Cardiac septum (tissue), 1 donor: ENCODE measurements at places on chromosomes 12 and 14. TPM values are rescaled to one million over a fixed set of nuclear protein-coding genes. Genes with fewer than 3 reads are reported as not detected.

DNA sequence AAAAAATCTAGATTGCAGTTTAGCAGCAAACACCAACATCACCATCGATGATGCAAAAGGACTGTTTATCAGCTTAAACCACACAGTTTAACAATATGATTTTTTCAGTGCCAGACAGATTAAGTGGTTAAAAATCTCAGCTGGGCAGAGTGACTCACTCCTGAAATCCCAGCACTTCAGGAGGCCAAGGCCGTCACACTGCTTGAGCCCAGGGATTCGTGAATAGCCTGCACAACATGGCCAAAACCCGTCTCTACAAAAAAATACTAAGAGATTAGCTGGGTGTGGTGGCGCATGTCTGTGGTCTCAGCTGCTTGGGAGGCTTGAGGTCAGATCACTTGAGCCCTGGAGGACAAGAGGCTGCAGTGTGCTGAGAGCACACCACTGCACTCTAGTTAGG lies 8.9 kb downstream of the RSRC2 start:
- no peak for DNase-seq

- DNase-seq = no peak
Observed at GRCh38 chr14:53411125-53411524, 258.0 kb upstream of the DDHD1 start.

DNA sequence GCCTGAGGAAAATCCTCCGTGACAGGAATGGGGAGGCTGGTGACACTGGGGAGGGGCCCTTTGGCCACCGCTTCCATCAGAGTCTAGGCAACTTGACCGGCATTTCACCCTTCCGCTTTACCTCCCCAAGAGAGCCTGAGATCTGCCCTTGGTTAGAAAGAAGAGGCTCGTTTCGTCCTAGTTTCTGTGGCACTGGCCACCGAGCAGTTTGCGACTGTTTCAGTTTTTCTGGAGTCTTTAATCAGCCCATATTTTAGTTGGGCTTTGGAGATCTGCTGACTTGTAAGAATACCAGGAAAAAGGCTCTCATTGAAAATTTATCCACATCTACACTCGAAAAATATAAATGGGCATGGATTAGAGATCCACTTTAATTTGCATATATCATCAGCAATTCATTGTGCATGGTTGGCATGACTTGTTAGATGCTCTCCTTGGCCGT lies 414 bp upstream of the ANKS1B start:
- DNase-seq = no peak

DNA sequence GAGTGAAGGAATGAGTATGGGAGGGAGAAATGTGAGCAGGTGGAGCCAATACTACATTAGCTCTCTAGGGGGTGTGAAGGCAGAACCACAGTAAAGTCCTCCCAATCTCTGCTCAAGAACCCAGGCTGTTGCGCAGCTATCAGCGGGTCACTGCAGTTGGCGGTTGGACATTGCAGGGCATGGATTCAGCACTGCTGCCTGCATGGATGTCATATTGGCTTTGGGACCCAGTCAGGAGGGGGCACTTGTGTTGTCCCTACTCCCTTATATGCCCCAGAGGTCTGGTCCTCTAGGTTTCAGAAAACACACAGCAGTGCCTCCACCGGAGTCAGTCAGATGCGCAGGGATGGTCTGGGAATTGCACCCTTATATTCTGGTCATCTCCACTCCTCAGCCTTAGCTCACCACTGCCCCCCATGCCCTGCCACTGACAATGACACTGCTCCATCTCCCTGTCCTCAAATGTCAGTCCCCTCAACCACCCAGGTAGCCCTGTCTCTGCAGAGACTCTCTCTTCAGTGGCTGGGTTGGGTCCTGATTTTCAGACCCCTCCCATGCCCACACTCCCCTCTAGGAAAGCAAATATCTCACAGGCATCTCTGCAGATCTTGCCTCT lies 9.6 kb downstream of the ZDHHC22 start:
- DNase-seq = no peak

- no peak for DNase-seq
Observed at GRCh38 chr12:54197431-54197909, 8.7 kb upstream of the SMUG1 start.

DNA sequence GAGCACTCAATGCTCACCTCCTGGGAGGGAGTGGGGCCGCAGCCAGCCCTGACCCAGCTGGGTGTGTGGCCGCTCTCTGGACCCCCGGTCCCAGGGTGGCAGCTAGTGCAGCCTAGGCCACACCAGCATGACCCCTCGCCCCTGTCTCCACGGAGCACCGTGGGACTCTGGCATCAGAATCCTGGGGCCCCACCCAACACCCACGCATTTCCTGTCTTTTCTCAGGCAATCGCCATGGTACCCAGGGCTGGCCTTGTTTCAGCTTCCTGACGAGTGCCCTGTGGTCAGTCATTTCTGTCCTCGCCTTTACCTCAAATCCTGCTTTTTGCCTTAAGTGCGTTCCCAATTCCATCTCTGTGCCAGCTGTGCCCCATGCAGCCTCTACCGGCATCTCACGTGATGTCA lies 15.9 kb downstream of the PACS2 start:
- DNase-seq = no peak

Gene KRT3
- total RNA-seq = not detected

Gene KERA
- 0.19 TPM for total RNA-seq

GRCh38 chr12:18549598-18549997 lies 188.2 kb downstream of the PLCZ1 start:
- DNase-seq = no peak

- DNase-seq = no peak
Observed at GRCh38 chr12:104533134-104533533, 76.4 kb downstream of the CHST11 start.

GRCh38 chr12:84604551-84604950 lies 308.0 kb downstream of the SLC6A15 start:
- DNase-seq = no peak

DNA sequence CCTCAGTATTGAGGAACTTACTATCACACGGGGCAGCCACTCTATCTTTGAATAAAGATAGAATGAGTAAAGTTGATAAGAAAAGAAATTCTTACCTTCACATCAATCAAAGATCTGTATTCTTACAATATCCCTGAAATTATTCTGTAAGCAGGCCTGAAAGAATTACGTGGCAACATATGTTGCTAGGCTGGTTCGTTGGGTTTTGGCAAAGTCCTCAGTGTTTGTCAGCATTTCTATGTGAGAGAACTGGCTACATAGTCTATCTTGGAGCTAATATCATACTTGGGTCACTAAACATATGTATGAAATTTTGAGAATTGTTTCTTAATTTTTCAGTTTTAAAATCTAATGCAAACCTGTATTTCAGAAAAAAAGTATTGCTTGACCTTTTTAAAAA lies 412.2 kb upstream of the GARIN6 start:
- DNase-seq = no peak

DNA sequence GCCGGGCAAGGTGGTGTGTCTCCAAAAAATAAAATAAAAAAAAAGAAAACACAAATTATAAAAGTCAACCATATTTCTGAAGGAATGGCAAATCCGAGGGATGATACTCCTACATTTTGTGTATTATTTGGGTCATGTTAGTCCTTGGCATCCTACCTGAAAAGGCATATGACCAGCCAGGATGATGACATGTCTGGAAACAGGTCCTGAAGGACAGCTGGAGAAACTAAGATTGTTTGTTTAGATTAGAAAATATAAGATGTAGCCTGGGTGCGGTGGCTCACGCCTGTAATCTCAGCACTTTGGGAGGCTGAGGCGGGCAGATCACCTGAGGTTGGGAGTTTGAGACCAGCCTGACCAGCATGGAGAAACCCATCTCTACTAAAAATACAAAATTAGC lies 47.6 kb upstream of the FOXJ2 start:
- DNase-seq = no peak

Gene KLRC1
- total RNA-seq = 0.16 TPM

DNA sequence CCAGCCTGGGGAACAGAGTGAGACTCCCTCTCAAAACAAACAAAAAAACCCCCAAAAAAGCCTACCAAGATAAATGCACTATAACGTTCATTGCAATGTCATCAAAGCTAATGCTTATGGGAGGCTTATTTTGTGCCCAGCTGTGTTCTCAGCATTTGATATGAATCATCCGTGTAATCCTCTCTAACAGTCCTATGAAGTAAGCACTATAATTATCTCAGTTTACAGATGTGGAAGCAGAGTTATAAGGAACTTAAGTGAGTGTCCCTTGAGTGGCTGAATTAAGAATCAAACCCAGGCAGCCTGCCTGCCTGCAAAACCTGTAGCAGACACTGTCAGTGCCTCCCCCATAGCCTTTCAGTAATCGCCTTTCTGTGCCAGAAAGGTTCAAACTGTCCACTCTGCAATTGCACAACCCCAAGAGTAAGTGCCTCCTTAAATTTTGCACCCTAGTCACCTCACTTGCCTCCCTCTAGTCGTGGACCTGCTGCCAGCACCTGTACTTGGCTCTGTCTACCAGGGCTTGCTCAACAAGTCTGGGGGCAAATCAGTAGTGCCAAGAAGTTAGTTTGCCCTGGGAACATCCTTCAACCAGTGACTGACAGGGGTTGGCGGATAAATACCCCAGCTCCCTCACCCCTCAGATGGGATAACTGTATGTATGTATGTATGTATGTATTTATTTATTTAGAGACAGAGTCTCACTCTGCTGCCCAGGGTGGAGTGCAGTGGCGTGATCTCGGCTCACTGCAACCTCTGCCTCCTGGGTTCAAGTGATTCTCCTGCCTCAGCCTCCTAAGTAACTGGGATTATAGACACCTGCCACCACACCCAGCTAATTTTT lies 23.8 kb upstream of the PPP1CC start:
- no peak for DNase-seq

DNA sequence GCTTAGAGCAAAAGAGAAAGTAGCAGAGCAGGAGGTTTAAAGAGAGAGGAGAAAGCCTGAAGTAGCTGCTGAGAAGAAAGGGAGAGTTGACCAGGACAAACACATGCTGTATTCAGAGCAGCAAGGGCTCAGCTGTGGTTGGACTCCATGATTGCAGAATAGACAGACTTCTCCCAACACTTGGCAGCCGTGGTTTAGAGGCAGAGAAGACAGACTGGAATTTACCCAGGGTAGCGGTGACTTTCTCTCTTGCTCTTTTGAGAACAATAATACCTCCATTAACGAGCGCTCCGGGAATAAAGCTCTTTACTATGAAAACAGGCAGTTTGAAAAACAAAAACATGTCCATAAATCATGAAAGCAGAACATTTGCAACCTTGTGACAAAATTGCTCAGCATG lies 21.4 kb upstream of the IGF1 start:
- no peak for DNase-seq

GRCh38 chr12:132275110-132275531 lies 54.3 kb downstream of the GALNT9 start:
- no peak for DNase-seq

DNA sequence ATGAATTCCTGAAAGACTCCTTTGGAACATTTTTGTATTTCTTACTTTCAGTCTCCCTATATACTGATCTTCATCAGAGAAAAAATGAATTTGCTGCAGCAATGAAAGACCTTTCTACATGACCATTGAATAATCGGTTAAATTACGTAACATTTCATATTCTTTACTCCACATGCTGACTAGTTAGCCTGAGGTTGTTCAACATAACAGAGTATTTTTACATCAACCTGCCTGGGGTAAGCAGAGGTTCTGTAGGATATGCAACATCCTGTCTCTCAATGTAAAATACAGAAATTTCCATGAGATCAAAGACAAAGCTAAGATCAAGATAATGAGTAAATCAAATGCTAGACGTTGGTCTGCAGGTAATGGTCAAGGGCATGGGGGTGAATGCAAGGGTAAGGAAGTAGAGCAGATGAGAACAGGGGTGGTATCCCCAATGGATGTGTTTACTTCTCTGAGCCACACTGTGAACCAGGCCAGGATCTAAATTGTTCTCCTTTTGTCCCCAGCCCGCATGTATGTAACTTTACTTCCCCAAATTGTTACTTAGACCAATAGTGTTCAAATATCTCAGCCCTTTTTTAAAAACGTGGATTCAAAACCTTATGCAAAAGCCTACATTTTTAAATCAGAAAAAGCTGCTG lies 45.4 kb downstream of the DUSP6 start:
- DNase-seq = no peak

GRCh38 chr12:68970951-68971350 lies 38.0 kb upstream of the CPM start:
- DNase-seq = no peak

DNA sequence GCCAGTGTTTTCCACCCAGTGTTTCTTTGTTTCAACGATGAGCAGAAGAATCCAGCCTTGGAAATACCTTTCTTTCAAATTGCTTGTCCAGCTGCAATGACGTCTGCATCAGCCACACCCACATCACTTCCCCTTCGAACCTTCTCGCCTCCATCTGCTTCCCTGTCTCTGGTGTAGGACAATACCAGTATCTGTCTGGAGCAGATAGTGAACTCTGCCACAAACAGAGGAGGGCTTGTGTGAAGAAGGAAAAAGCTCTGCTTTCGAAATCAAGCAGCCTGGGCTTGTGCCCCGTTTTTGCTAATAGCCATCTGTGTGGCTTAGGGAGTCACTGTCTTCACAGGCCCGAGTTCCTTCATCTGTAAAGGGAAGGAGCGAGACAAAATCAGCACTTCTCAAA lies 415.4 kb downstream of the ZFP36L1 start:
- peak; percentile 86 for DNase-seq

- DNase-seq = no peak
Observed at GRCh38 chr12:118999107-118999506, 17.8 kb downstream of the SRRM4 start.

- DNase-seq = no peak
Observed at GRCh38 chr12:99029511-99030271, 384.6 kb downstream of the APAF1 start.

GRCh38 chr14:102504328-102504999 lies 5.1 kb downstream of the ANKRD9 start:
- no peak for DNase-seq

Gene TSPAN19
- not detected for total RNA-seq

- DNase-seq = no peak
Observed at GRCh38 chr12:76562130-76562529, 2.6 kb upstream of the OSBPL8 start.

DNA sequence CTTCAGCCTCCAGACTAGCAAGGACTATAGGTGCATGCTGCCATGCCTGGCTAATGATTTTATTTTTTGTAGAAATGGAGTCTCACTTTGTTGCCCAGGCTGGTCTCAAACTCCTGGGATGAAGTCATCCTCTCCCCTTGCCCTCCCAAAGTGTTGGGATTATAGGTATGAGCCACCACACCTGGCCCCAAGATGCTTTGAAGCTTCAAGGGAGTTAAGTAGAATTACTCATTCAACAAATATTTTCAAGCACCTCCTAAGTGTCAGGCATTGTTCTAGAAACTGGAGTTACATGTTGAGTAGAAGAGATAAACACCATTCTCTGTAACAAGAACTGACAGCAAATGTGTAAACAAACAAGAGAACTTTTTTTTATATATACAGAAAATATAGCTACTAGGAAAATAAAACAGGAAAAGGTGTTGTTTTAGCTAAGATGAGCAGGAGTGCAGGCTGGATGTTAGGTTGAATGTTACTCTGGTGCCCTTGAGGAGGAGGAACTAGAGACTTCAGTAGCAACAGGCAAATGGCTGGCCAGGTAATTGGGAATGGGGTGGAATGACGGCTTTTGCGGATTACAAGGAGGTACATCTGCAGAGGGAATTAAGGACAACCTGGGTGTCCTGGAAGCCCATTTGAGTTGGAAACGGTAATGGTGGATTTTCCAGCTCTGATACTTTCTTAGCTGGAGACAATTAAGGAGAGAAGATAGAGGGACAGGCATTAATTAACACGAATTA lies 32.0 kb upstream of the CFAP54 start:
- DNase-seq = no peak

Gene PTPRR
- 0.65 TPM for total RNA-seq
